GF-D8 (cell line): ENCODE measurements at places on chromosomes 11 and 22.

- DNase-seq, result no peak
Measured at GRCh38 chr11:67295846-67296245, 6.7 kb downstream of the ANKRD13D start.

DNA sequence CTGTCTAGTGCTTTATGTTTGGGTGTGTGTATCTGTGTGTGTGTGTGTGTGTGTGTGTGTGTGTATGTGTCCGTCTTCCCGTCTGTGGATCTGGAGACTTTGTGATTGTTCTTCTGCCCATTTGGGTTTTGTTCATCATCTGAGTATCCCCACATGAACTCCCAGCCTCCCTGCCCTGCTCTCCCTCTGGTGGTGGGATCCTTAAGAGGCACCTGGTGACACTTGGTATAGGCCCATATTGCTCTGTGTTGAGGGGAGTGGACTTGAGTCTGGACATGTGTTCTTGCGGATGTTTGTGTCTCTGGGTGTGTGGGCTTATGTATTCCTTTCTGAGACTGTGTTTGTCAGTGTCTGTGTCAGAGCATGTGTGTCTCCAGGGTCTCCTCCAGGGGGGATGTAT lies 15.3 kb downstream of the RCOR2 start:
- no peak for DNase-seq

DNA sequence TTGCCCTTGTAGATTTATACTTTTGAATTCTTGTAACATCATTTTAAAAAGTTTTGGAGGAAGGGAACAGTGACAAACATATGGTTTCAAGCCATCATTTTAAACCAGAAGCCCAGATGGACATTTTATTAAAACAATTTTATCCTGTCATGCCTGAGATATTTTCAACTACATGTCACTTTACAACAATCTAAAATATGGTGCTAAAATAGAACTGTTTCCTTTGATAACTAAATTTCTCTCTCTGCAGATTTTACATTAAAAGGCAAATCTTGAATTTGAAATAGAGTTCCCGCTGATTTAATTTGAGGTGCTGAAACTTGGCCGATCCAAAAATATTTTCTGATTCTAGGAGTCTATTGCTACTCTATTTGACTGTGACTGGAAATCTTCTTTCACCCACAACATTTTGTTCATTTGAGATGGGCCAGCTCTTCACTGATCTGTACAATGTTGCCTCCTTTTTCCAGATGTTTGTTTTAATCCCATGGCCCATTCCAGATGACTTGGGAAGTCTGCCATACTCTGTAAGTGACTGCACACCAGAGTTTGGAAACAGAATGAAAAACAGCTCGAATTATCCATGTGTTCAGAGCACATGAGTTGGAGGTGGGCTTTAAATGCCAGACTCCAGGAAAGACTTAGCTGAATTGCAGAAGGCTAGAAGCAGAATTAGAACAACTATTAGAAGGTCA lies 402.5 kb downstream of the TMEM135 start:
- DNase-seq, result no peak

GRCh38 chr11:106063009-106063408 lies 14.1 kb downstream of the KBTBD3 start:
- DNase-seq, result no peak
